ENCODE measurements at places on chromosomes 2 and 18. TPM values are rescaled to one million over a fixed set of nuclear protein-coding genes. Genes with fewer than 3 reads are reported as not detected.

The CXCR4 gene
- 103 TPM for total RNA-seq

GRCh38 chr2:47636596-47637264 is 146.2 kb upstream of the MSH6 start:
- no peaks in the 10 kb centered on the region for H3K4me1 ChIP-seq
- DNase-seq: no peak
- H3K4me3 ChIP-seq: no peak overlapping the region
- H3K36me3 ChIP-seq: no peaks in the 10 kb centered on the region

DNA sequence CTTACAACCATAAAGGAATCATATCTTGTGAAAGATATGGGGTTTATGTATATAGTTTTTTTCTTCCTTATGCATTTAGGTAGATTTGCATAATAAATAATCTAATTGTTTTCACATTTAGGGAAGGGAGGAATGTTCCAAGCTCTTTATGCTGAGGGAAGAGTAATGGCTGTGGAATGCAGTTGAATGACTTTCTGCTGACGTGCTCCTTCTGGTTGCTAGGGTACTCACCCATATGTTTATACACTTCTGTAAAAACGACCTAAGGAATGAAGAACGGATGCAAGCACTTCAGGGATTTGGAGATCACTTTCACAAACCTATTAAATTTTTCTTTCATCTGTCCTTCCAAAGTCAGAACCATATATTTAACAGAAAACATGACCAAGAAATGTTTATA is 29.2 kb upstream of the PPP4R1 start:
- no peak overlapping the region for H3K4me3 ChIP-seq
- no peaks in the 10 kb centered on the region for H3K27me3 ChIP-seq
- no peaks in the 10 kb centered on the region for H3K4me1 ChIP-seq
- no peak overlapping the region for H3K27ac ChIP-seq

GRCh38 chr18:12443551-12443950 is 35.8 kb downstream of the PRELID3A start:
- H3K4me1 ChIP-seq: no peaks in the 10 kb centered on the region
- H3K36me3 ChIP-seq: no peaks in the 10 kb centered on the region
- DNase-seq: no peak
- no peak overlapping the region for H3K27ac ChIP-seq
- H3K4me3 ChIP-seq: no peak overlapping the region

DNA sequence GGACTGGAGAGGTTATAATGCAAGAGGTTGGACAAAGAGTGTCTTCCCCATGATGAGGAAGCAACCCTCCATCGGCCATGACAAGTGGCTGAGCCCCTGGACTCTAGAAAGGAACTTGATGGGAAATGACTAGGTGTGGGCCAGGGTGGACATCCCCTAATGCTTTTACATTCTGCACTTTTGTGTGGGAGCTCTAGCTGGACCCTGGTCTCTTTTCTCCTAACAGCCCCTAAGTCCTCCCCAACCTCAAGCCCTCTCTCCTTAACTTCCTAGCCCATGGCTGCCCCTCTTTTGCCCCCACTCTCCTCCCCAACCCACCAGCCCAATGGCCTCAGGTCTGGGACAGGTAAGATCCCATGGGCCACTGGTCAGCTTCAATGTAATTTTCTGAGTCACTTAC is 2.4 kb downstream of the CD207 start:
- no peaks in the 10 kb centered on the region for H3K36me3 ChIP-seq
- no peak overlapping the region for H3K27ac ChIP-seq
- H3K4me3 ChIP-seq: no peak overlapping the region
- H3K4me1 ChIP-seq: peaks cover 2% of the 10 kb centered on the region
- no peaks in the 10 kb centered on the region for H3K27me3 ChIP-seq
- DNase-seq: no peak
